ENCODE measurements at places on chromosomes 13 and 19.

DNA sequence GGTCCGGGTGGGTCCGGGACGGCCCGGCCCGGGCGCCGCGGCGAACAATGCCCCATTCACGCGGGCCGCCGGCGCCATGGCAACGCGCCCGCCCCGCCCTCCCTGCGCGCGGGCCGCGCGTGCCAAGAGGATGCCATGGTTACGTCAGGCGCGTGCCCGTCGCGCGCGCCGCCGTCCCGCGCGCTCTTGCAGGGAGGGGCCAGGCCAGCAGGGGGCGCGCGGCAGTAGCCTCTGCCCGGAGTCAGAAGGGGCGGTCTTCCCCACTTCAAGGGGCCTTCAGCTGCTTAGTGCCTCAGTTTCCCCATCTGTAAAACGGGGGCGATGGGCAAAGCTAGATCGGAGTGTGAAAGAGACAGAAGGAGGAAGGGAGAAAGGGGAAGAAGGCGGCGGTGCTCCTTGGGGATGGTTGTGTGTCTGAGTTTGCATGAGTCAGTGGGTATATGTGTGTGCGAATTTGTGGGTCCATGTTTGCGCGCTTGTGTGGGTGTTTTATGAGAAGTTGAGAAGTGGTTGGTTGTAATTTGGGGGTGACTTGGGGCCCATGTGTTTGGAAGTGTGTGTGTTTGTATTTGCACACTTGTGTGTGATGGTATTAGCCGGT, 11.6 kb upstream of the NFIX start:
- DNase-seq: peak; percentile 85

GRCh38 chr19:32318884-32319520, 26.4 kb upstream of the ZNF507 start:
- no peak for DNase-seq

- DNase-seq: no peak
Measured at GRCh38 chr13:73672492-73672891, 461.7 kb downstream of the KLF12 start.

DNA sequence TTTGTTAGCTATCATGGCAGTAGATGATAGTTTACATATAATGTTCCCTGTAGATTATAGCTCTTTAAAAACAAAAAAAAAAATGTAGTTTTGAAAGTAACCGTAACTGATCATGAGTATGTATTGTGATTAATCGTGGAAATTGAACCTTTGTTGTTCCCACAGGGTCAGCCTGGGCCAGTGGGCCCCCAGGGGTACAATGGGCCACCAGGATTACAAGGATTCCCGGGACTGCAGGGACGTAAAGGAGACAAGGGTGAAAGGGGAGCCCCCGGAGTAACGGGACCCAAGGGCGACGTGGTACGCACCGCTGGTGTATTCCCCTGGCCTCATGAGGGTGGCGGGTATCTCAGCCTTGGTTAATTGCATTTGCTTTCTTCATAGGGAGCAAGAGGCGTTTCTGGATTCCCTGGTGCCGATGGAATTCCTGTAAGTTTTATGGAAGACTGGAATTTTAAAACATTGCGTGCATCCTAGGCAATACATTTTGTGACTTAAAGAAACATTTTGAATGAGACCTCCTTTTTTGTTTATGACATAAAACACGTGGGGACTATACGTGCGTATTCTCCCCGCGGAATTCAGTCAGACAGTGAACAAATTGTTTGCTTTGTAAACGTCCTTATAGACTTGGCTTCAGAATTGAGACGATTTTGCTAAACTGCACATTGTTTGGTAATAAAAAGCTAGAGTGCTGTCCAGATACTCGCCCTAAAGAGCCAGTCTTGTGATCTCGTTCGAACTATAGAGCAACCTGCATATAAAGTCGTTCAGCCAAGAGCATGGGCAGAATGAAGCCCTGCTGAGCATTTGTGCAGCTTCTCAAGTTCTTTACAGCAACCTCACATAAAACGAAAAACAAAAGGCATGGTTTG, 117.7 kb downstream of the COL4A2 start:
- no peak for DNase-seq

- DNase-seq: no peak
Measured at GRCh38 chr13:110377178-110377825, 70.2 kb downstream of the COL4A2 start.

DNA sequence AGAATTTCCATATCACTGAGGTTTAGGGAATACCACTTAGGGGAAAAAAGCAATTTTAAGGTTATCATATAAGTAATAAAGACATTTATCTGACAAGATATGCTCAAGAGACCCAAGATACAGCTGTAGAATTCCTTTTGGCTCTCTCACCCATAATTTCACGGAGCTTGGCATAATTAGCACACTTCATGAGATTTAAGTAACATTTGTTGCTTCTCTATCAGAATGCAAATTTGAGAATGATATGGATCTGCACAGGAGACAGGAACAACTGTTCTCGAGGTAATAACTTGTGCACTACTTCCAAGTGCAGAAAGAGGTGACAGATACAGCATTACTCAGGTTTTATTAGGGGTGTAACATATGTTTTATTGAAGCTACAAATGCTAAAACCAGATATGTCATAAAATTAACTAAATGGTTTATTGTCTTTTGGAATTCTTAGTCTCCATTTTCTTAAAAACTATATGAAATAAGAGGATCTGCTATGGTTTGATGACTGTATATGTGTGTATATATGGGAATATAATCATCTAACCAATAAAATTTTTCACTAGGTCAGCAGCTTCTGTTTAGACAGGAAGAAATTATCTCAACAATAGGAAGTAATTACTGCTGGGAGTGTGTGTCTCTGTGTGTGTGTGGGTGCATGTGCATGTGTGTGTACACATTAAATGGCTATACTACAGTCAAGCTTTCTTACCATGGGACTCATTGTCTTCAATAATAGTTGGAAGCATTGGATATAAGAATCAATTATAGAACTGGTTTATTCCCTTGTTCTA, 401.3 kb downstream of the PCDH17 start:
- DNase-seq: no peak

DNA sequence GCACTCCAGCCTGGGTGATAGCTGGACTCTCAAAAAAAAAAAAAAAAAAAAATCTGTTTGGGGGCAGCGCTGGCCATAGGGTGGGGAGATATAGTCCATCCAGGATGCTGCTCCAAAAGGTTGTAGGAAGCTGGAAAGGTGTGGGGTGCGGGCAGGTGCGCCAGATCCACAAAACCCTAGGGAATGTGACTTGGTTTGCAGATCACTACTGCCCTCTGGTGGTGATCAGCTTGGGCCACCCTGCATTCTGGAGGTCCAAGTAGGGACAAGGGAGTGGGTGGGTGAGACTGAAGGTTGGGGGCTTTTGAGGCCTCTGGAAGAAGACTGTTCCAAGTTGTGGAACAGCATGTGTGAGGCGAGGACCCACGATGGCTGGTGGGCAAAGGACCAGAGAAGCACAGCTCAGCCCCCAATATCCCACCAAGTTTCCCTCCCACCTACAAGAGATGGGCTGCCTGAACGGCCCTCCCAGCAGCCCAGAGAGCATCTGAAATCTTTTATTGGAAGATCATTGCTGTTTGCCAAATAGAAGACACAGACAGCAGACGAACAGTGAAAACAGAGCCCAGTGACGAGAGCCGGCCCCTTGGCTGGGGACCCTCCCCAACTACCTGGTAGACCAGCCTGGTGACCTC, 10.4 kb upstream of the TYK2 start:
- DNase-seq: peak; percentile 65

DNA sequence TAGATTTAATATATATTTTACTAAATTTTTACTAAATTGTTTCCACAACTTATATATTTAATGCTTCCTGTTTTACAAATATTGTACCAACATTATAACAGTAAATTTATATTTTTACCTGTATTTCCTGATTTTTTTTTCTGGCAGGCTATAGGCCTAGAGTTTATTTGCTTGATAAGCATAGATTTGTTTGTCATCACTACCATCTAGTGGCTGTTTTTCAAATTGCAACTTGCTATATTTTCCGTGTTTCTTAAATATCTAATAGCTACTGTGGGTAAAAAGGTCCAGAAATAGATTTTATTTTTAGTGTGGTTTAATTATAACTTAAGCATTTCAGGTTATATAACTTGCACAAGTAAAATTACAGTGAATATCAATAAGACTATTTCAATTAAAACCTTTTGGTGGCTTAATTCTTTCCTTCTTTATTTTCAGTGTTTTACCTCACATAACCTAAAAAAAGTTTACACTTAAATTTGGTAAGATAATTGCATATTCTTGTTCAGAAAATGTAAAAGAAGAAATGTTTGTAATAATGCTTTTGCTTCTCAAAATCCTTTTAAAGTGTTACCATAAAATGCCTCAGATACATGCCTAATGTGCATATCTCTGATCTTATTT, 60.6 kb downstream of the NDFIP2 start:
- DNase-seq: peak; percentile 43

- no peak for DNase-seq
Measured at GRCh38 chr13:26919311-26919710, 158.7 kb upstream of the GPR12 start.

DNA sequence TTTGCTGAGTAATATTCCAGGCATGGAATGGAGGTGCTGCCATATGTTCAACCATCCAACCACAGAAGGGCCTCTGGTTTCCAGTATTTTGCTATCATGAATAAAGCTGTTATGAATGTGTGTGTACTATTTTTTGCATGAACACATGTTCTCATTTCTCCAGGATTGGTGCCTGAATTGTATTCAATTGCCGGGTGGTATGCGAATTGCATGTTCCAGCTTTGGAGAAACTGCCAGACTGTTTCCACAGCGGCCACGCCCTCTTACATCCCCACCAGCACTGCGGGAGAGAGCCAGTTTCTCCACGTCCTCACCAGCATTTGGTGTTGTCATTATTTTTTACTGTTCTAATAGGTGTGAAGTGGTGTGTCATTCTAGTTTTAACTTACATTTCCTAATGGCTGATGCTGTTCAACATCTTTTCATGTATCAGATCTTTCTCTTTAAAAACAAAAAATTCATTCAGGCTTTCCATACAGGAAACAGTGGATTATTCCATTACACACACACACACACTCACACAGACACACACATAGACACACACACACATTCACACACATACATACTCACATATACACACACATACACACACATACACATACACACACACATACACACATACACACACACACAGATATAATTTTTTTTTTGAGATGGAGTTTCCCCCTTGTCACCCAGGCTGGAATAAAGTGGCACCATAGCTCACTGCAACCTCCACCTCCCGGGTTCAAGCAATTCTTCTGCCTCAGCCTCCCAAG, 154.1 kb downstream of the PTPRS start:
- DNase-seq: no peak

DNA sequence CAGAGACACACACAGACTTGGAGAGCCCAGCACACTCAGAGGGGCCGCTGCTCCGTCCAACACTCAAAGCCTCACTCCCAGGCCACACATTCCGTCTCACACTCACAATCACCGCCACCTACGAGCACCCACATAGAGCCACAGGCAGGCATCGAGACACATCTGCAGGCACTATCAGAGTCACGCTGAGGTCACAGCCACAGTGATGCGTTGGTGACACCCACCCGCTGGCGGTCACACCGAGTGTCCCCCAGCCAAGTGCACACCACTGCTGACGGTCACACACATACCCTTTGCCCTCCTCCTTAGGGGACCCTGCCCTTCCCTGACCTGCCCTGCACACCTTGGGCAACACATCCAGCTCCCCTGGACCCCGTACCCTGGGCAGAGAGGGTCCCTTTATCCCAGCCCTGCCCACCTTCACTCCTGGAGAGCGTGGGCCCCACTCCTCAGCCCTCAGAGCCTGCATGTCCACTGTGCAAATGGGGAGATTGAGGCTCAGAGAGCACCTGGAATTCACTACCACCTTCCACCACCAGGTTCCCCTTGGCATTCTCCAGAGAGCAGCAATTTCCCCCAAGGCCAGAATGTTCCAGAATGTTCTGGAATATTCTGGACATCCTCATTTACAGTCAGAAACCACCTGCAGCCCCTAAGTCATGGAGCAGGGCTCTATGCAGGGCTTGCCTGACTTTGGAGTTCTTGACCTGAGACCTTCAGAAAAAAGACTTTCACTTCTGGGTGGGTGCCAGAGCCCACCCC, 5.4 kb downstream of the FUT5 start:
- DNase-seq: no peak

GRCh38 chr13:111372651-111373425, 52.4 kb downstream of the TEX29 start:
- DNase-seq: no peak

GRCh38 chr19:16822648-16823047, 6.5 kb upstream of the SIN3B start:
- no peak for DNase-seq

DNA sequence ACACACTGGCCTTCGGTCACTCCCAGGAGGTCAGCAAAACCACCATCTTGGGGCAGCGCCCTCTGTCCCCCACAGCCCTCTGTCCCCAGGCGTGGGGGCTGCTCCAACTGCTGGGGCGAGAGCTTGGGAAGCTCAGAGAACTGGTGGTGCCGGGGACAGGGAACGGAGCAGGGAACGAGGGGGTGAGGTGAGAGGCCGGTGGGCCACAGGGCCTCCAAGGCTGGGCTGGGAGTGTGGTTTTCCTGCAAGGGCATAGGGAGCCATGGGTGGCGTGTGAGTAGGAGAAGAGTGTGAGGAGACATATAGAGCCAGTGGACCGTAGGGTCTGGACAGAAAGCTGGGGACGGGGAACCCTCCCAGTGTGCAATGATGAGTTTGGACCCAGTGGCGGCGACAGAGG, 34.1 kb downstream of the F2RL3 start:
- DNase-seq: no peak

DNA sequence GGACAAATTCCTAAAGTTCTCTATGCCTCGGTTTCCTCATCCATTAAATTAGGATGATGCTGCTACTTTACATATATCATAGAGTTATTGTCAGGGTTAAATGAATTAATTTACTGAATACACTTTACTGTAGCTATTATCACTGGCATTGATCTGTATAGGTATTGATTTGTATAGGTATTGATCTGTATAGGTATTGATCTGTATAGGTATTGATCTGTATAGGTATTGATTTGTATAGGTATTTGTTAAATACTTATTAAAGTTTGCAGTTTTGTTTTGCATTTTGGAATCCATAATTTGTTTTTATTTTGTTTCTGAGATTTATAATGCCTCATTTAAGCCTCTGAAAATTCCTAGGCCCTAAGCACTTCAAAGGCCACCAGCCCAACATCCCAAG, 2.4 kb upstream of the PPP2R1A start:
- DNase-seq: no peak

DNA sequence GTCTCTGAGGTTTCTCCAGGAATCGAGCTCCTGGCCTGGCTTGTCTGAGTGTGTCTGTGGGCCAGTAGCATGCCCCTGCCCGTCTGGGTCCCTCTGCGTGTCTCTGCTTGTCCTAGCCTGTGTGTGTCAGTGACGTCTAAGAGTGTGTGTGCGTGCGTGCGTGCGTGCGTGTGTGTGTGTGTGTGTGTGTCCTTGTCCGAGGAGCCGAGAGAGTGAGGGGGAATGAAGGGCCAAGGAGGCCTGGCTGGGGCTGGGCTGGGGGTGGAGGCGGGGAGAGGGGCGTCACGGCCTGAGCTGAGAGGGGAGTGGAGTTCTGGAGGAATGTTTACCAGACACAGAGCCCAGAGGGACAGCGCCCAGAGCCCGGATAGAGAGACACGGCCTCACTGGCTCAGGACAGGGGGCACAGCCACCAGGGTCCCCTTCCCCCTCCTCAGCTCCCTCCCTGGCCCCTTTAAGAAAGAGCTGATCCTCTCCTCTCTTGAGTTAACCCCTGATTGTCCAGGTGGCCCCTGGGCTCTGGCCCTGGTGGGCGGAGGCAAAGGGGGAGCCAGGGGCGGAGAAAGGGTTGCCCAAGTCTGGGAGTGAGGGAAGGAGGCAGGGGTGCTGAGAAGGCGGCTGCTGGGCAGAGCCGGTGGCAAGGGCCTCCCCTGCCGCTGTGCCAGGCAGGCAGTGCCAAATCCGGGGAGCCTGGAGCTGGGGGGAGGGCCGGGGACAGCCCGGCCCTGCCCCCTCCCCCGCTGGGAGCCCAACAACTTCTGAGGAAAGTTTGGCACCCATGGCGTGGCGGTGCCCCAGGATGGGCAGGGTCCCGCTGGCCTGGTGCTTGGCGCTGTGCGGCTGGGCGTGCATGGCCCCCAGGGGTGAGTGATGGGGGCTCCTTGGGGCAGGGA, at the start of gene AXL:
Gene AXL, plus strand, starts transcription at position 609 of the 893 bp plus-strand sequence. Its CDS starts 170 bp downstream, at position 779.
- DNase-seq: no peak
